ENCODE measurements at places on chromosomes 7 and 10.

- DNase-seq = peak; percentile 30
Observed at GRCh38 chr10:99775850-99776249, 6.6 kb upstream of the ABCC2 start.

GRCh38 chr10:90913774-90914420 is 7.0 kb downstream of the ANKRD1 start:
- no peak for DNase-seq

DNA sequence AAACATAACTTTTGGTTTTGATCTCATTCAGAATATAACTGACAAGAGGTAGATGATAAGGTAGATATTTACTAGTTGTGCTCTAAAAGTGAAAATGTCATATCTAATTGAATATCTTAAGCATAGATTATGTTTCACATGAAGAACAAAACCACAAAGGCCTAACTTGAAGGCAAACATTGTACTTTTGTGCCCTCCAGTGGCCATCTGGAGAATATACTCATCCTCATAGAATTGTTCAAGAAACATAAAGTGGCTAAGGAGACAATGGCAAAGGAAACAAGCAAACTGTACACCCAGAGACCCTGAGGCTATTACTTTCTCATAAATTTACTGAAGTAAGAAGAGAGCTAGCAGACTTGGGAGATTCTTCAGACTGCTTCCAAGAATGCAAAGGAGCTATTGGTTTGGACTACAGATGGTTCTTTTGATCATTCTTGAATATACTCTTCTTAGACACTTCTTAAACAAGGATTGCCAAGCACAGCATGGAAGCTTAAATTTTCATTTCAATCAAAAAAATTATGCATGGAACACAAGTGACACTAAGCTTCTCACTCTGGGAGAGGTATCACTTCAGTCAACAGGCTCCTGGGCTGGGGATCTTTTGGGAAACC is 98.2 kb upstream of the DKK1 start:
- DNase-seq = peak; percentile 39

DNA sequence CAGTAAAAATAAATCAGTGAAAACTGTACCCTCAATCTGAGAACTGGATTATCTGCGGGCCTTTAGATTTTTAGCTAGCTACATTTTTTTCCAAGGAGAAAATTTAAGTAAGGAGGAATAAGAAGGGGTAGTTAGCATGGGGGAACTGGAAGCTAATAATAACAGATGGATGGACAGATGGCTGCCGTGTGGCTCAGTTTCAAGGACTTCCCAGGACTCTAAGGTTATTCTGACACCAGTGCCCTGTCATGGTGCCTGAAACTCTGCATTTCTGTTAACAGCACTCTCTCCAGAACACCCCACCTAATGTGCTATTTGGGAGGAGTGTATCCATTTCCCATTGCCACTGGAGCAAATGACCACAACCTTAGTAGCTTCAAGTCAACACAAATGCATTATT is 75.7 kb upstream of the PDE1C start:
- DNase-seq = no peak

GRCh38 chr7:31935124-31936054 is 134.8 kb downstream of the PDE1C start:
- no peak for DNase-seq

GRCh38 chr10:61554925-61555324 is 101.7 kb upstream of the TMEM26 start:
- DNase-seq = no peak

DNA sequence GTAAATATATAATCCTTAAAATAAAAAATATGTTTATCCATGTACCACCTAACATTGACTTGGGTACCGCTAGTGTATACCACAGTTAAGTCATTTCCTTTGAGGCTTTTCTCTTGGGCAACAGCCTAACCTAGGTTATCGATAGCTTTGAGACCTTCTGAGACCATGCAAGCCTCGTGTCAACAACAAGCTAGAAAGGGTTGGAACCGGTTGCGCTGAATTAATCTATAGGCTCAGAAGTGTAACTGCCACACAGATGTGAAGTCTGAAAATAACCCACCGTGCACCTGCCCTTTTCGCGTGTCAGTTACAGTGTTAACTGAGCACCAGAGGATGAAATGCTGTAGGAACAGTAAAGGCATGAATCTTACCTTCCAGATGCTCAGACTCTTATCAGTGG is 59.8 kb downstream of the ARID5B start:
- no peak for DNase-seq

DNA sequence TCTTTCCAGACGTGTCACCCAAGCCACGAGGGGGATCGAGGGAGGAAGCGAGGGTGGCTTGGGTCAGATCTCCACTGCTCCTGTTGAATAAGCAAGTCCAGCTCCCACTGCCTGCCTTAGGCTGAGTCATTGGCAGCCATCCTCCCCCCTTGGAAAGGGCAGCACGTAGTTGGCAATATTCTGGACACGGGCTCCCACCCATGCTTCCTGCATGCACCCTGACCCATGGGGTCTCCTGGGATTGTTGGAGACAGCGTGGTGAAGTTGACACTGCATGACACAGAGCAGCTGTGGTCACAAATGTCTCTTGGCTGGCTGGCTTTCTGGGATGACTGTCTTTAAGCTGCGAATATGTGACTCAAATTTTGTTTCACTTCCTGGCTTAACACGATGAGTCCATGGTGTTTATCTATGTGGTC is 11.2 kb downstream of the BTBD16 start:
- no peak for DNase-seq

GRCh38 chr7:135508883-135509588 is 866 bp downstream of the CNOT4 start:
- DNase-seq = no peak

DNA sequence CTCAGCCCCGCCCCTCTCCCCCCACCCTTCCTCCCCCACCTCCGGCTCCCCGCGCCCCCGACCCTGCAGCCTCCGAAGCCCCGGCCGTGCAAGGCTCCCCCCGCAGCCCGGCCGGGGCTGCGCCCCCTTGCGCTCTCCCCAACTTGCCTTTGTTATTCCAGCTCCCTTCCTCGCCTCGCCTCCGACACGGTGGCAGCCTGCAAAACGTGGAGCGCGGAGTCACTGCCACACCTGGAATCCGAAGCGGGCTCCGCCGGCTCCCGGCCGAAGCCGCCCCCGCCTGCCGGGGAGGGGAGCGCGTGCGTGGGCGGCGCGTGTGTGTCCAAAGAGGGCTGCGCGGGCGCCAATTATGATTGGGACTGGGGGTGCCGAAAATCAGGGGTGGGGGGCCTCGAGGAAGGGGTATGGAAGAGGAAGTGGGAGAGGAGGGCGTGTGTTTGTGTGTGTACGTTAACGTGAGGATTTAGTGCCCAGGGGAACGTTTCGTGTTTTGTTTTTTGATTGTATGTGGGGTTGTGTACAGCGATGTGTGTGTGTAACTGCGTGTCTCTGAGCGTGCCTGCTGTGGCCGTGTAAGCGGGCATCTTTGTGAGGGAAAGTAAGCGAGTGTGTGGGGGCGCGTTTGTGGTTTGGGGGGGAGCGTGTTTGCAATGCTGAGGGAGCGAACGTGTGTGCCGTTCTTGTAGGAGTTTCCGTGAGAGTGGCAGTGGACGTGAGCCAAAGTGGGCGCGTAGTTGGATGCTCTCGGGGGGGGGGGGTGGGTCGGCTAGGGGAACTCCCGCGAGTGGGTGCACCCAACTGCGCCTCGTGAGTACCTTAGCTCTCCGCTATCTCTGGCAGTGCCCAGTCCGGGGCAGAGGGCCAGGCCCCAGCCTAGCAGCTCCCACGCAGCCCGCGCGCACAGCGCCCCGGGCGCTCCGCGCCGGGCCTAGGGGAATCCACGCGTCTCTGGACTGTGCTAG is 1.2 kb upstream of the ZMIZ1 start:
- DNase-seq = peak; percentile 80

DNA sequence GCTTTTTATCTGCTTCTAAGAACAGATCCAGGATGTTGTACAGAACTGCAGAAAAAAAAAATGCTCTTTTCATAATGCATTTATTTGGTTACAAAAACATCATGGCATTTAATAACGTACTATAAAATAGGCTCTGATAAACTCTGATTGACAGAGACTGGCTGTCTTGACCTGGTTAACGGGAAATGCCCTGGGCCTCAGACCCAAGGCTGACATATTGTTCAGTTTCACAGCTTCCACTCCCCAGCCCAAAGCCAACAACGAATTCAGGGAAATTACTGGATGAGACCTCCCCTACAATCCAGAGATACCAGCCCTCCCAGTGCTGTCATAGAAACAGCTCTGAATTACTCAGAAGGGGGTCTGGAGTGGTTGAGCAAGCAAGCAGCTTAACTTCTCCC is 260.1 kb downstream of the CREB5 start:
- no peak for DNase-seq

GRCh38 chr7:40983111-40983510 is 719.8 kb downstream of the INHBA start:
- DNase-seq = no peak

DNA sequence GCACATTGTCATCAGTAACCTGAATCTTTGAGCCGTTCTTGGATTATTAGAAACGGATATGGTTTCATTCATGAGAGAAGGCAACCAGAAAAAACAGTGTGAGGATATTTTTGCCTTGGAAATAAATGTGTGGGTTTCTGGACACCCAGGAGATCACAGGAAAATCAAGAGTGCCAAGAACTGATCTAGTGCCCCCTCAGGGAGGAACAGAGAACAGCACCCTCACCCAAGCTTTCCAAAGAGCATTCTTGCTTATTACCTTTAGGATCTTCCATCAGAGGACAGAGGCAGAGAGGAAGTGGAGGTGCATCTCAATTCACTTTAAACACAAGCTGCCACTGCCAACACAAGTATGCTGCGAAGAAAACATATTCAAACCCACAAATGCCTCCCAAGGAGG is 851.5 kb upstream of the COBL start:
- DNase-seq = no peak

DNA sequence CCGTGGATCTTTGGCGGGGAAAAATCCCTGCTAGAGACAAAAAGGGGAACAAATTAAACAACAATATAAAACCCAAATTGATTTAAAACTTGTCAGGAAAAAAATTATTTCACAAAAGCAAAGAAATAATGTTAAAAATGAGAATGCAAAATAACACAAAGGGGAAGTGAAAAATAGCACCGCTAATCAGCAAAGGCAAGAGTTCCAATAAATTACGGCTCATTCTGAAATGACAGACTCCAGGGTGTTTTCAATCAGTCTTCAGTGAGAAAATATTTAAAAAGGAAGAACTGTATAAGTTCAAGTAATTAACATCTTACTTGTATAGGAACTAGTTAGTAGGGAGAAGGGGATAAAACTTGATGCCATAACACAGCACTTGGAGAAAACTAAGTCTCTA is 336.8 kb downstream of the LRRTM3 start:
- no peak for DNase-seq

DNA sequence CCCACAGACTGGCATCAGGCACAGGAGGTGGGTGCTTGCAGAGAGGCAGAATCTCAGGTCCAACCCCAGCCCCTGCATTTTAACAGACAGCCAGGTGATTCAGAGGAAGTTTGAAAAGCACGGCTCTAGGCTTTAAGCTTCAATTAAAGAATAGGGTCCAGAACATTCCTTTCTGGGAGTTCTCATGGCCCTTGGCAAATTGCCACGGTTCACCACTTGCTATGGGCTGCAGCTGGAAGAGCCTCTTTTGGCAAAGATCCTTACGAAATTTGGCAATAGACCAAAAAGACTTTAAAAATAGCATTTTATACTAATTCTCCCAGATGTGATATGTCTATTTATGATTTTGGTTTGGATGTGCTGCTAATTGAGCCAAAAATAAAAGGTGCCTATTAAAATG is 148.1 kb downstream of the ITGA8 start:
- peak; percentile 60 for DNase-seq

DNA sequence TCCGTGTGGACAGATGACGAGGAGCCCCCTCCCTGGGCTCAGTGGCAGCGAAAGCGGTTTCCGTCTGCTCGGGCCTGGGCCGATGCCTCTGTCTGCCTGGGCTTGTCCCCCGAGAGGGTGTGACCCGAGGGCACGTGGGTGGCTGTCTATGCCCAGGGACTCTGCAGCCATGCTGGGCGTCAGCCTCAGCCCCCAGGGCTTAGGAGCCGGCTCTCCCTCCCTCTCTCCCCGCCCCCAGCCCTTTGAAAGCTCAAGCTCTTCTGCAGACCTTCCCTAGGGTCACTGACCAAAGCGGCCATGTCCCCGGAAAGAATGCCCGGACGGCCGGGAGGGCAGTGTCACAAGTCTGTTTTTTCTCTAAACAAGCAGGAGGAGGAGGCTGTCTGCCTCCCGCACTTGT is 7.1 kb downstream of the MICALL2 start:
- DNase-seq = no peak

DNA sequence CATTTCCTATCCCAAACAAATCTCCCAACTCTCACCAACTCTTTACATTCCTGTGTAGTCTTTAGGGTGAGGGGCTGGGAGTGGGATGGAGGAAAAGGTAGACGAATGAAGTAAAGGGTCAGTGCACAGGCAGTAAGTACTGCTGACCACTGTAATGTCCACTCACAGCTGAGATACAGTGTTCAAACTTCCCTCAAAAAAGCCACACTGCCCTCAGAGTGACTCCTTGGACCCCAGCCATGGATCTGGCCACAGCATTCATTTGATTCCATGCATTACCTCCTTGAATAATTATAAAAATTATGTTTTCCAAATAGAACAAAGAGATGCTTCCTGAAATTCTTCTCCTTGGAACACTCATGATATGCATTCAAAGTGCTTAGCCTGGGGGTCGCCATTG is 19.8 kb upstream of the HIPK2 start:
- DNase-seq = no peak

- DNase-seq = no peak
Observed at GRCh38 chr7:28565980-28566379, 153.7 kb downstream of the CREB5 start.

GRCh38 chr7:98823226-98823625 is 46.6 kb downstream of the TMEM130 start:
- DNase-seq = no peak

DNA sequence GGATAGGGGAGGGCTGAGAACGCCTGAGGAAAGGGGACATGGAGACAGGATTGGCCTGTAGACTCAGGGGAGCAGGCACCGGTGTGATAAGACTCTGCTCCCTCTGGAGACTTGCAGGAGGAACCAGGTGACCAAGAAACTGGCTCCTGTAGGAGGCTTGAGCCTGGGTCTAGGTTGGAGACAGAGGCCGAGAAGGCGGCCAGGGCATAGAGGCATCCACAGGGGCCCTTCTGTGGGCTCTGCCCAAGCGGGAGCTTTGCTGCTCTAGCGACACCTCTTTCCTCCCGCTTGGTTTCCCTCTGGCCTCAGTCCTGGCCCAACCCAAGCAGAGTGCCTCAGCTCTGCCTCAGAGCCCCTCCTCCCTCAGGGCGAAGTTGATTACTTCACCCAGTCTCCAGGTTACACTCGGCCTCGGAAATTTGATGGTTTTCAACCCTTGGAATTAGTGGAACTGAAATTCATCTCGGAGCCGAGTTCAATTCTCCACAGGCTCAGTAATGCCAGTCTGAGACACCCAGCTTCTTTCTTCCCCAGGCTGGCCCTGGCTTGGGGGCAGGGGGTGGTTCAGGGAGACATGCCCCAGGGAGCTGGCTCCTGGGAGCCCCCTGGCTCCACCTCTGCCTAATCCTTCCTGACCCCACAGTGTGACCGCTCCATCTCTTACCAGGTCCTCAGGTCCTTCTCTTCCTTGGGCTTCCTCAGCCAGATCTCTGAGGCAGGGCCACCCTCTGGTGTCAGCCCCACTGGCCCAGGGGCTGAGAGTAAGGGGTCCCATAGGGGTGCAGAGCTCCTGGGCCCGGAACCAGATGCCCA is 60.4 kb downstream of the PAX2 start:
- no peak for DNase-seq

GRCh38 chr10:753530-753929 is 64.1 kb upstream of the DIP2C start:
- no peak for DNase-seq
